ENCODE measurements at places on chromosomes 1 and 21.

GRCh38 chr1:151537112-151537511 lies 3.0 kb upstream of the TUFT1 start:
- no peak for DNase-seq

- no peak for DNase-seq
Observed at GRCh38 chr1:156992215-156992614, 53.3 kb downstream of the ARHGEF11 start.

DNA sequence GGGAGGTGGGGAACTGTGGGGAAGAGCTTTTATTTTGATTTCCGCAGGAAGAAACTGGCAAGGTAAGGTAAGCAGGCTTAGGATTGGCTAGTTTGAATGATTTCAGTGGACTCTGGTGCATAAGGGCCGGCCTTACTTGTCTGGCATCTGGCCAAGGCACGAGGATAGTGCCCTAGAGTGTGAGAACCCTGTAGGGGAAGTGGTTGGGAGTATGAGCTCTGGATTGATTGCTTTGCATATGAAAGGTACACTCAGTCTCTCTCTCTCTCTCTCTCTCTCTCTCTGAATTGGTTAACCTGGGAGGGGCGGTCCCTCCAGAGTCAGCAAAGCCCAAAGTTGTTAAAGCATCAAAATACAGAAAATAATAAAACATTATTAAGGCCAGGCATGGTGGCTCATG lies 463.0 kb downstream of the SIPA1L2 start:
- DNase-seq = no peak

- no peak for DNase-seq
Observed at GRCh38 chr1:146029117-146029516, 7.6 kb upstream of the HJV start.

- DNase-seq = no peak
Observed at GRCh38 chr1:210620867-210621488, 292.3 kb downstream of the HHAT start.

GRCh38 chr1:152448496-152448895 lies 34.4 kb upstream of the CRNN start:
- no peak for DNase-seq

- peak; percentile 63 for DNase-seq
Observed at GRCh38 chr1:234599617-234600417, 10.2 kb downstream of the IRF2BP2 start.

DNA sequence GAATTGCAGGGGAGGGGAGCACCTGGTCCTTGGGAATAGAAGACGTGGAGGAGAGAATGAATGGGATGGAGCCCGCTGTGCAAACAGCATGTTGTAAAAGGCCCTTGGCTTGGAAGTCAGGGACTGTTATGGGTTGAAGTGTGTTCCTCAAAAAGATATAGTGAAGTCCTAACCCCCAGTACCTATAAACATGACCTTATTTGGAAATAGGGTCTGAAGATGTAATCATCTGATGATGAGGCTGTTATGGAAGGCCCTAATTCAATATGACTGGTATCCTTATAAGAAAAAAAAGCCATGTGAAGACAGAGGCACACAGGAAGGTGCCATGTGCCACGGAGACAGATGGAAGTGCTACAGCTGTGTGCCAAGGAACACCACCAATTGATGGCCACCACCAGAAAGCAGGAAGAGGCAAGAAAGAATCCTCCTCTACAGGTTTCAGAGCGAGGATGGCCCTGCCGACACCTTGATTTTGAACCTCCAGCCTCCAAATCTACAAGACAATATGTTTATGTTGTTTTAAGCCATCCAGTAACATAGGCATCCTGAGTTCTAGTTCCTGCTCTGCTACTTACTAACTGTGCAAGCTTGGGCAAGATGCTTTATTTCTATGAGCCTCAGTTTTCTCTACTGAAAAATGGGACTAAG lies 51.2 kb downstream of the LRRN2 start:
- DNase-seq = no peak

- DNase-seq = no peak
Observed at GRCh38 chr1:227791425-227792143, 23.9 kb upstream of the PRSS38 start.

DNA sequence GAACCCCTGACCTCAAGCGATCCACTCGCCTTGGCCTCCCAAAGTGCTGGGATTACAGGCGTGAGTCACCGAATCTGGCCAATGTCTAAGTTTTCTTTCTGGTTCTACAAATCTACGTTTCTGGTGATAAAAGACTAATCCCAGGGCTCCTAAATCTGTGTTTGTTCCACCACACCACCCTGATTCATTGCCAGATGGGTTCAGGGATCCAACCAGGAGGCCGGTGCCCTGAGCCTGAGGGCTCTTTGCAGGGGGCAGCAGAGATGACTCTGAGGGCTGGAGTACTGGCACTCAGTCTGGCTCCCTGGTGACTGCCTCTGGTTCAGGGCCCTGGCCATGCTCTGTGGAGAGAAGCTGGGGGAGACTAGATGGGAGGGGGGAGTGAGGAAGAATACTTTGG lies 10.5 kb upstream of the OPRD1 start:
- no peak for DNase-seq

- DNase-seq = no peak
Observed at GRCh38 chr21:32484706-32485380, 72.3 kb downstream of the EVA1C start.

DNA sequence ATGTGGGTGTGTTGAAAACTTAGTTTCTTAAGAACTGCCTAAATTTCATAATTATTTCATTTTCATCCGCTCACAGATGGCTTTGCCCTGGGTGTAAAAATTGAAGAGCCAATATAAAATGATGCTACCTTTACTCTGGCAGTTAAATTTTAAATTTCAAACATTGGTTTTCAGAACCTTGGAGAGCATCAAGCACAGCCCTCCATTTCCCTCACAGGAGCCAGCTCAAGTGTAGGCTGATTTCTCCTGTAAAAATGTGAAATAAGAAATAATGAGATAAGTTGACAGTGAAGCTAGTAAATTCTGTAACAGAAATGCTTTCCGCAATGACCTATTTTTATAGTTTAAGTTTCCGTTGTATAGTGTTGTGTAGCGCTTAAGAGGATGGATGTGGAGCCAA lies 53.9 kb upstream of the AKT3 start:
- no peak for DNase-seq

DNA sequence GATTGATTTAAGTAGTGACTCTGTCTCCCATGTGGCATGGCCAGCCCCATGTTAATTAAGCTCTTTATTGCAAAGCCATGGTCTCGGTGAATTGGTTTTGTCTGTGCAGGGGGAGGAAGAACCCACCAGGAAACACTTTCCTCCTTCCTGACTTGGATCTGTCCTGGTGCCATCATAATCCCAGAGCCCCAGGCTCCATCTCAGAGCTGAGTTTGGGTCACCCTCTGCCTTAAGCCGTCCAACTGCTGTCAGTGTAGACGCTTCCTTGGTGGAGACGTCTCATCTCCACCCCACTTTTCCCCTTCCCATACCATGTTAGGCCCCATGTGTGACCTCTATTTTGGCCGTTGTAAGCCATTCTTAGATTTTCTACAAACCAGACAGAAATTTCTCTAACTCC lies 36.0 kb upstream of the COL6A2 start:
- DNase-seq = no peak

DNA sequence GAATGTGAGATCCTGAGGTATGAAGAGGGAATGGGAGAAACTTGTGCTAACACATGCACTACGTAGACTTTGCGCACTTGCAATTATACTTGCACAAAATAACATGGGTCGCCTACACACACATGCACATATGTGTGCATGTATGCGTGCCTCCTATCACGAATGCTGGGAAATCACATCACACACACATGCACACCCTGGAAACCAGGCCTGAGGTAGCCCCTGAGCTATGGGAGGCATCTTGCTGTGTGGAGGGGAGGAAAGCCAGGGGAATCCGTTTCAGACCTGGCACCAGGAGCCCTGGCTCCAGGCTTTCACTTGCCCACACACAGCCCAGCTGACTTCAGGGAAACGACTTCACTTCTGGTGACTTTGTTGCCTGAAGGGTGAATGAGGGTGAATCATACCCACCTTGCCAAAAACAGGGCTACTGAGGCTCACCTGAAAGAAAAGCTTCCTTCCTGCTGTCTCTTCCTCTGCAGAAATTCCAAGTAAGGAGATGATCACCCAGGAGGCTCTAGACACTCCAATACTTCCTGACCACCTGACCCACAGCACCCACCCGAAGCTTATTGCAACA lies 136.0 kb upstream of the NGF start:
- DNase-seq = no peak

- no peak for DNase-seq
Observed at GRCh38 chr21:38771536-38771935, 34.2 kb upstream of the ETS2 start.

- DNase-seq = no peak
Observed at GRCh38 chr1:171220081-171220420, 28.2 kb upstream of the FMO1 start.

- DNase-seq = no peak
Observed at GRCh38 chr1:116110567-116111523, at the start of gene MAB21L3. MAB21L3 (plus strand) TSS chr1:116111399; CDS start chr1:116112616, 1,217 bp downstream.
